ENCODE measurements at places on chromosomes 1 and 21. TPM values are rescaled to one million over a fixed set of nuclear protein-coding genes. Genes with fewer than 3 reads are reported as not detected.

VASH2 gene
- total RNA-seq, result 11.6 TPM

PIGC gene
- 29.6 TPM for total RNA-seq

FAM163A gene
- total RNA-seq, result 0.10 TPM

PTCH2 gene
- 7.2 TPM for total RNA-seq

FLG2 gene
- 139 TPM for total RNA-seq

ACTA1 gene
- 472 TPM for total RNA-seq

TP73 gene
- total RNA-seq, result 2.1 TPM

AADACL3 gene
- total RNA-seq, result 6.1 TPM

KIAA1614 gene
- total RNA-seq, result 4.5 TPM

CACNA1S gene
- total RNA-seq, result 5.3 TPM

RAVER2 gene
- total RNA-seq, result 17.5 TPM

SH2D2A gene
- total RNA-seq, result 0.89 TPM

MCOLN3 gene
- 1.6 TPM for total RNA-seq

TTLL7 gene
- total RNA-seq, result 11.5 TPM

CELA2B gene
- 0.30 TPM for total RNA-seq

LCE1C gene
- total RNA-seq, result 9.3 TPM

CYP2J2 gene
- total RNA-seq, result 10.1 TPM

OR2AK2 gene
- total RNA-seq, result not detected

CCDC18 gene
- 7.9 TPM for total RNA-seq

NOC2L gene
- total RNA-seq, result 35.9 TPM

ZMPSTE24 gene
- 36.4 TPM for total RNA-seq

PGLYRP3 gene
- total RNA-seq, result 4.4 TPM

ATP1A4 gene
- not detected for total RNA-seq

FAM72C gene
- 0.59 TPM for total RNA-seq

JAM2 gene
- total RNA-seq, result 29.0 TPM

SELP gene
- 1.4 TPM for total RNA-seq

GBP4 gene
- total RNA-seq, result 1.6 TPM

ZNF695 gene
- total RNA-seq, result 1.7 TPM

RHEX gene
- total RNA-seq, result 5.5 TPM

Data from skin of body (tissue), 3 donors.